H1 (cell line): ENCODE measurements at places on chromosomes 5 and 9.

- DNase-seq: no peak
Measured at GRCh38 chr5:170126626-170127025, 20.9 kb downstream of the FOXI1 start.

GRCh38 chr9:109166171-109166770, 778 bp downstream of the FRRS1L start:
- no peak for DNase-seq

DNA sequence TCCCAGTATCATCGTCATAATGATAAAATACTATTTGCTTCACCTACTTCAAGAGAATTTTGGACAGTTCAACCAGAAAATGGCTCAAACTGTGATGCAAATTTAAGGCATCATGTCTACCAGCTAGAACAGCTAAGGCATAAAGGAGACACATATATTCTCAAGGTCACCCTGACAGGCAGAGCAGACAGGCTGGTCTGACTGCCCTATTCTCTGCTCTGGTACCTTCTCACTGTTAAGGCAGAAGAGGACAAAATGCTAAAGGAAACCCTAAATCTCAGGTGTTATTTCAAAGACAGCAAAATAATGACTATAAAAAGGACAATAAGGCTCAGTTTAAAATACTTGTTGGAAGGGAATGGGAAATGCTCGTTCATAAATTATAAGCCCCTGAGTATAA, 87.2 kb downstream of the MRPS27 start:
- no peak for DNase-seq

DNA sequence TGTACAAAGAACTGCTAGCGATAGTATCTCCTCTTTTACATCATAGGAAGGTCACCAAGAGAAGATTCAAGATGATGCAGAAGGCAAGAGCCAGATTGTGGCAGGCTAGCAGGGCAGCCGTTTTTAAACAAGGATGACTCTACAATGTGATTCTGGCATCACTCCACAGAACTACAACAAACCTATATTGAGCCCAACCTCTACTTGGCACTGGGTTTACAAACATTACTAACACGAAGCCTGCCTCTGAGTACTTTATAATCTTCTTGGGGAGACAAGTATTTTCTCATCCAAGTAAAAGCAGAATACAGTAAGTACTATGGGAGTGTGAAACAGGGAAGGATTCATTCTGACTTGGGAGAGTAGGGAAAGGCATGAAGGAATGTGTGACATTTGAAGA, 448.6 kb downstream of the ZNF608 start:
- no peak for DNase-seq

- no peak for DNase-seq
Measured at GRCh38 chr9:74463825-74464224, 33.3 kb upstream of the RORB start.

GRCh38 chr9:130835441-130836298, 616 bp downstream of the ABL1 start:
- DNase-seq: peak; percentile 74
